ENCODE measurements at places on chromosomes 13 and 19.

GRCh38 chr13:50924025-50924424 lies 14.4 kb downstream of the RNASEH2B start:
- DNase-seq: no peak

- DNase-seq: no peak
Measured at GRCh38 chr19:52901842-52902241, 4.4 kb upstream of the ZNF320 start.

DNA sequence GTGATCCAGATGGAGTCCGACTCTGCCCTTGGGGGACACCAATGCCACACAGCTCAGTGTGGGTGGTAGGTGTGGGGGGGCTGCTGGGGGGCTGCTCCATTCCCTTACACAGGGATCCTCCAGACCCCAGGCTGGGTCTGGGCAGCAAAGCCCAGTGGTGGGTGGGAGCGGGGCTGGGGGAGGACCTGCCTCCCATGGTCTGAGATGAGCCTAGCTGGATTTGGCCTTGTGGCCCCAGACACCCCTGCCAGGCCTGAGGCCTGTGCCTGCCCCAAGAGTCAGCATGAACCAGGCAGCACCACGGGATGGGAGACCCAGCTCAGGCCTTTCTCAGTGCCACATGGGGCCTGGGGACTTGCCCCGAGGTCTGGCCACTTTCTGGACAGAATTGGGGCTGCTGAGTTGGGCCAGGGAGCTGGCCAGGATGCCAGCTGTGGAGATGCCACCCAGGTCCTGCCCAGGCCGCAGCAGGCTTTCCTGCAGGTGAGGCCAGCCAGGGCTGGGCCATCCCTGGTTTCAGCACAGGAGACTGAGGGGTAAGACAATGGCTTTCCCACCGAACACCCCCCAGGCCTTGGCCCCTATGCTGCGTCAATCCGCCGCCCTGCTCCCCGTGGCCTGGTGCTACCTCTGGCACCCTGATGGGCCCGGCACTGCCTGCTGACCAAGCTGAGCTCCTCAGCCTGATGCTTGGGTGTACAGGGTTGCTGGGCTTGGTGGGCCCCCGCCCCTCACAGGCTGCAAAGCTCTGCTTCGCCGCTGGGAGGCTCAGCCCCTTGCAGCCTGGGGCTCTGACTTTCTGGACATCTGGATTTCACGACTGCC lies 24.2 kb downstream of the CEBPG start:
- DNase-seq: no peak

- no peak for DNase-seq
Measured at GRCh38 chr13:110664041-110664440, 41.9 kb downstream of the CARS2 start.

DNA sequence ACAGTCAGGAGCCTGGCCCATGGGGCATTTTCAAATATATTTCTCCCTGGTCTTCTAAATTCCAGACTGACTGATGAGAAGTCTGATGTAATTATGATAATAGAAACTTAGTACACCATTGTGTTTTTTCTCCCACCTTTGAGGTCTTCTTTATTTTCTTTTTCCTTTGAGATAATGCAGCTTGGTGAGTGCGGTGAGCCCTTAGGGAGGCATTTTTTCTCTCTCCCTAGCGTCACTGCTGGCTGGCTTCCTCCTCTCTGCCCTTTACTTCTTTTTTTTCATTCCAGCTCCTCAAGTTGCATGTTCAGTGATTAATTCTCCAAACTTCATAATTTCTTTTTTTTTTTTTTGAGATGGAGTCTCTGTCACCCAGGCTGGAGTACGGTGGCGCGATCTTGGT lies 12.8 kb upstream of the CDC42EP5 start:
- no peak for DNase-seq

DNA sequence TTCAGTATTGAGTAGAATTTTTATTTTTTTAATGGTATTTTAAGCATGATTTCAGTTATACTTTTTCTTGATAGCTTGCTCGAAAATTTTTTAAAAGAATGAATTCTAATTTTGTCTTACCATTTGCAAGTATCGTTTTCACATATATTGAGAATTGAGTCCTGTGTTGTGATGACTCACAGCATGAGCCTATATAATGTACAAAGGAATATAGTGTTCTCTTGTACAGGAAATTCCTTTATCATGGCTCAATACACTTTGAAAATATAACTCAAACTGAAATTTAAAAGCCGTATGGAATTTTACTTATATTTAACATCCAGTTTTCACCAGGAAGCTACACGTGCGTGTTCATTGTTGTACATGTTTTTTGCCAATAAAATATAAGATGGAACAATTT lies 161.1 kb upstream of the TMTC4 start:
- no peak for DNase-seq

GRCh38 chr13:46567671-46568070 lies 14.7 kb downstream of the LRCH1 start:
- DNase-seq: no peak

DNA sequence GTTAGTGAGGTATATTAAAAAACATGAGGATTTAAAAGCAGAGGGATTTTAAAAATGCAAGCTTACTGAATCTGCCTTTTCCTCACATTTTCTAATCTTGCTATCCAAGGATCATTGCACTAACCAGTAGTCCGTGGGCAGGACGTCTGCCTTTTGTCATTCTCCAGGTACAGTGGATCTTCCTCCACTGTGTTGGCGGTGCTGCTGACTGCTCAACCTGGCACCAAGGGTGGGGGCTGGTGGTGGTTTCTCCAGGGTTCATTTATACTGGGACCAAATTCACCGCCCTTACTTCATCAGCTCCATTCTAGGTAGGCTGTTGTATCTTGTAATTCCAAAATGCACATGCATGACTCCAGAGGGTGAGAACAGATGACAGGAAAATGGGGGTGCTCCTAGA lies 169.3 kb downstream of the STK24 start:
- no peak for DNase-seq

- no peak for DNase-seq
Measured at GRCh38 chr13:44573790-44574465, 2.2 kb downstream of the TSC22D1 start.

DNA sequence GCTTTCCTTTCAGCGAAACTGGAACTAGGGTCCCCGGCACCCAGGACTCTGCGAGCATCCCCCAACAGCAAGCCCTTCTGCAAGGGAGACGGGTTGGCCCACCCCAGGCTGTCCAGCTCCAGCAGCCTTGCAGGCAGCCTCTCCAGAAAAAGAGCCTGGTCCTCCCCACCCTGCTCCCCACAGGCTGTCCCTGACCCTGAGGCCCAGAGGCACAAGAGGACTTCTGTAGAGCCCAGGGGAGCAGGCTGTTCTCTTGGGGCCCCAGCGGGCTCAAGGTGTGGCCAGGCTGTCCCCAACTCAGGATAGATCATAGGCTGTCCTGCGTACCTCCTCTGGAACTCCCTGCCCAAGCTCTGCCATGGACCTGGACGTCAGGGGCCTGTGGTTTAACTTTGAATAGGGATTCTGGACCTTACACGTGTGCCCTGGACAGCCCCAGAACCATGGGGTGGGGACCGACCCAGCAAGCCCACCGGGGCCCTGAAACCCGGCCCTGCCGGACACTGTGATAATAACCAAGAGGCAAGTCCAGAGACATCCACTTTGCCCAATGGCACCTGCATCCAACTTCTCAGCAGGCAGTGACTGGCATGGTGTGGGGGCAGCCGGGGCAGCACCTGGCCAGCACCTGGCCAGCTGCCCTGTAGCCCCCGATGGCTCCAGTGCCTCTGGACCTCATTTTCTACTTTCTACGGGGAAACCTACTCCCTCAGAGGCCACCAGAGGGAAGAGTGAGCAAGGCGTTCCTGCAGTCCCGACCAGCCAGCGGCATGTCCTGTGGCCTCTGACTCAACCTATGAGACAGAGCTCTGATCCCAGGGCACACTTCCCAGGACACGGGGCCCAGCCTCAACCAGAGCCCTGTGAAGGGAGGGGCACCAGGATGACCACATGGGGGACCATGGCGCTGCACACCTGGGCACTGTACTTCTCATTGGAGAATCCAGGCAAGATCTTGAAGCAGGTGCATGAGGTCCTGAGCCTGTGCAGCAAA lies 50.9 kb upstream of the TPM4 start:
- DNase-seq: no peak

DNA sequence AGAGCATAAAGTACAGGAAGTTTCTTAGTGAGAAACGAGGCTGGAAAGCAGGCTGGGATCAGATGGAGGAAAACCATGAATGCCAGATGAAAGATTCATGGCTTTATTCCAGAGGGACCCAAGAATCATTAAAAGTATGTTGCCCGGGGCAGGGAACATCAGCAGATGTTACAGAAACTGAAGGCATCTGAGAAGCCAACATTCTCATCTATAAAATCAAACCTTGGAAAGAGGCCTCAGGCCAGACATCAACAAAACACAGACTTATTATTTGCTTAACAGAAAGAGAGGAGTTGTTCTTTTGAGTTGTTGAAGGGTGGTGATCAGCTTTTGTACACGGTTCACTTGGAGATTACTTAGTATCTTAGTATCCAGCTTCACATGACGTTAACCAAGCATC lies 543.6 kb downstream of the RFC3 start:
- no peak for DNase-seq

DNA sequence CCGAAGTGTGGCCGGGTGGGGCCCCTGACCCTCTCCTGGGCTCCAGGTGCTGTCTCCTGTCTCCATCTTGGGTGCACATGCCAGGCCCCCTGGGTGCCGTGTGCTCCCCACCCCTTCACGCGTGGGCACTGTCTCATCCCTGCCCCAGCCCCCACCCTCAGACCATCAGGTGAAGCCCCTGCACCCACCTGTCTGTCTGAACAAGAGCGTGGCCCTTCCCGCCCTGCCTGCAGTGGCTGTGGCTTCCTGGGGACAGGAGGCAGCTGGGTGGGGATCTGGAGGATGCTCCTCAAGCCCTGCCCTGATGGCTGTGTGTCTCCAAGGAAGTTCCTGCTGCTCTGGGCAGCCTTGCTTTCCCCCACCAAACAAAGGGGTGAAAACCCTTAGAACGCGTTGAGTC lies 2.2 kb downstream of the PRR22 start:
- no peak for DNase-seq

- peak; percentile 80 for DNase-seq
Measured at GRCh38 chr19:17405250-17406045, at the start of gene BST2. TSS of gene BST2 (minus strand) at chr19:17405630. CDS start at chr19:17405575, 55 bp downstream.

- no peak for DNase-seq
Measured at GRCh38 chr13:101415358-101416174, 742 bp downstream of the NALCN start.

- no peak for DNase-seq
Measured at GRCh38 chr13:20826843-20827560, 53.2 kb upstream of the EEF1AKMT1 start.

- DNase-seq: no peak
Measured at GRCh38 chr19:32202244-32202643, 143.2 kb upstream of the ZNF507 start.

DNA sequence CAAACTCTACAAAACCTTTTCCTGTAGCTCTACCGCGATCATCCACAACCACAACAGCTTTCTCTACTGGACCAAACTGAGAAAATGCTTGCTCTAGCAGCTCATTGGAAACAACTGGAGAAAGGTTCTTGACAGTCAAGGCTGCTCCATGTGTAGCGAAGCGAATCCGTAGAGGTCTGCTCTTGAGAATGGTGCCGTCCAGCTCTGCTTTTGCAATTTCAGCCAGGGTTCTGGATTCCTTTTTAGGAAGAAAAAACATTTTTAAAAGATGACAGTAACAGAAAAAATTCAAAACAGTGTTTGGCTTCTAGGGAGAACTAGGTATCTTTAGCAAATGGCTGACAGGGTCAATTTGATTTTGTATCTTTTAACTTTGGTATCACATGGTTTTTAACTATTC lies 10.4 kb downstream of the PSPC1 start:
- no peak for DNase-seq

GRCh38 chr13:24152292-24153214 lies 8.0 kb upstream of the SPATA13 start:
- DNase-seq: no peak

- DNase-seq: peak; percentile 91
Measured at GRCh38 chr19:49664171-49665035, 1.3 kb downstream of the IRF3 start.

DNA sequence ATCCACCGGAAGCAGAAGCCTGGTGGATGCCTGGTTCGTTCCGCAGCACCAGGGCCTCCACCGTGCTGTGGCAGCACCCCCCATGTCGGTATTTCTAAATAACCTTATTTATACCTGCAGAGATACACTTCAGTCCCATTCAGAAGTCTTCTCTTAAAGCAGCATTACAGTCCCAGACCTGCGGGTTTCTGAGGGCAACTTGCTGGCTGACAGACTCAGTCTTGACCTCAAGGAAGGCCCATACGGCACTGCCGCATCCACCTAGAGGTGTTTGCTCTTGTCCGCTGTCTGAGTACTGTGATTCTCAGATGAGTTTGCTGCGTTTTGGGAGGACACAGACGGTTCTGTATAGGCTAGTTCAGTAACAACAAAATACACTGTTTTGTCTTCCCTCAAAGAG lies 16.9 kb upstream of the TEX29 start:
- no peak for DNase-seq

DNA sequence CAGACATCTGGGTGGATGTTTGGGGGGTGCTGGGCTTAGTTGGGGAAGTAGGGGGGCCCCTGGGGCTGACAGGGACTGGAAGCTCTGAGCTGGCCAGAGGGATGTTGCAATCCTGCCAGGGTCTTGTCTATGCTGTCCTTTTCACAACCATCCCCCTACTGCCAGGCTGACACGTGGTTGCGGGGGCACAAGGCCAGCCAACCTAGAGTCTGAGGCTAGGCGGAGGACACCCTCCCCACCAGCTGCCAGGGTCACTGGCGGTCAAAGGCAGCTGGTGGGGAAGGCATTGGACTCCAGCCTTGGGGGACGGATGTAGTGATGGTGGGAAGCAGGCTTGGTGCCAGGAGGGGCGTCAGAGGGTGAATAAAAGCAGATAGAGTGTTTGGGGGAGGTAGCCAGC lies 1.6 kb upstream of the APOC1 start:
- no peak for DNase-seq

- DNase-seq: no peak
Measured at GRCh38 chr13:87444135-87444534, 227.0 kb upstream of the SLITRK5 start.

- peak; percentile 7 for DNase-seq
Measured at GRCh38 chr13:63636316-63636993, 2220.8 kb upstream of the PCDH20 start.

GRCh38 chr19:37507167-37507464 lies 377 bp downstream of the ZNF793 start:
- no peak for DNase-seq

DNA sequence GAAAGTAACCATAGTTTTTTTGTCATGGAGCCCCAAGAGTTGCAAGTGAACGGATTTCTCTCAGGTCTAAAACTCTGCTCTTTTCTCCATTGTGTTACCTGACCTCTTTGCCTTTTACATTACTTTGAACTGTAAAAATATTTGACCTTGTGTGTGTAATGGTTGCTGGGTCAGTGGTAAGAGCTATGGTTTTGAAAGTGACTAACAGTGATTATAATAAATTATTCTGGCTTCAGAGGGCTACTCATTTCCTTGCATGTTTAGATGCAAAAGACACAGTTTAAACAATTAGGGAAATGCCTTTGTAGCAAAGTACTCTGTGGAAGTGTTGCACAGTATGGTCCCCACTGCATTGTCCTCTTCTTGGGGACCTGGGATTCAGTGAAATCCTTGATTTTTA lies 29.3 kb upstream of the PSG8 start:
- no peak for DNase-seq

- no peak for DNase-seq
Measured at GRCh38 chr19:49064768-49065611, at the start of gene NTF4. TSS of gene NTF4 (minus strand) at chr19:49064818. CDS start at chr19:49061997, 2,821 bp downstream.

- no peak for DNase-seq
Measured at GRCh38 chr19:41563854-41564514, 12.0 kb upstream of the CEACAM21 start.

Measured in DND-41 (cell line).